ENCODE measurements at places on chromosomes 6 and 20.

GRCh38 chr6:137237413-137238170, 18.4 kb upstream of the IFNGR1 start:
- DNase-seq = no peak

- DNase-seq = no peak
These were observed 162.5 kb upstream of the CITED2 start for GRCh38 chr6:139536751-139537617.

DNA sequence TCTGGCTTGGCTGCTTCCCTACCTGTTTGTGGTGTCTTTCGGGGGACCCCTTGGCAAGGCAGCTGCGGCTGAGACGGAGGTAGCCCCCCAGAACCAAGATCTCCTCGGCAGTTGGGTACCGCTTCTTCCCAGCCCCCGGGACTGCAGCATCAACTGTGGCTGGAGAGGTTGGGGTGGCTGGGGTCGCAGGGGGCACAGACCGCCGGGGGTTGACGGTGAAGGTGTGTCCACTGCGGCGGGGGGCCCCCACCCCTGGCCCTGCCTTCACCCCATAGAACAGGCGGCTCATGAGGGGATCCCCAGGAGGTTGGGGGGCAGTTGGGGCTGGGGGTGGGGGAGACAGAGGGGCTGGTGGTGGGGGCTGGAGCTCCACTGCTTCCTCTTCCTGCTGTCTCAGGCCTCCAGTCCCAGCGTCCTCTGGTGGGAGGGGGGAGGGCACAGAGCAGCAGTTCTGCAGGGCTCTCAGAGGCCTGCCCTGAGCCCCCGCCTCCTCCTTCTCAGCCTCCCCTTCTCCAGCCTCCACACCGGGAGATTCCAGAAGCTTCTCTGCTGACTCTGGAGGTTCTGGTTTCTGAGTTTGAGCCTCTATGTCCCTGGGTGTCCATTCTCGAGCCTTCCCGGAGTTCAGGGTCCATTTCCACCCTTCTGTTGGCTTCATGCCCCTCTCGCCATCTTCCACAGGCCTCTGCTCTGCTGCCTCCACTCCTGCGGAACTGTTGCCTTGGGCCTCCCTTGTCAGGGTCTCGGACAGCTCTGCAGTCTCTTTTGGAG, 1.9 kb downstream of the PPP1R18 start:
- DNase-seq = no peak

DNA sequence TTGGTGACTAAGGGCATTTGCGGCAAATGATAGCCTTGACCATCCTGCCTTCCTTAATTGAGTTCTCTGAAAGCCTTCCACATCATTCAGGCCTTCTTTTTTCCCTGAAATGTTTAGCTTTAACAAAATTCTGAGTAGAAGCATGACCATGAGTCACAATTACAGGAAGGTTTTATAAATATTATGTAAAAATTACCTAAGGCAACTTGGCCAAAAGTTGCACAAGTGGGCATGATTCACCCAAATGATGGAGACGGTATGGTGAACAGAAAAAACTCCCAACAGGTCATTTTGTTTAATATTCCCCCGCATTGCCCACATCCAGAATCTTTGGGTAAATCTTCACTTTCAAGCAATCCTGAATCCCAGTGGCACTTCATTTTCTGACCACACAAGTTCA, 37.0 kb downstream of the MC3R start:
- no peak for DNase-seq

DNA sequence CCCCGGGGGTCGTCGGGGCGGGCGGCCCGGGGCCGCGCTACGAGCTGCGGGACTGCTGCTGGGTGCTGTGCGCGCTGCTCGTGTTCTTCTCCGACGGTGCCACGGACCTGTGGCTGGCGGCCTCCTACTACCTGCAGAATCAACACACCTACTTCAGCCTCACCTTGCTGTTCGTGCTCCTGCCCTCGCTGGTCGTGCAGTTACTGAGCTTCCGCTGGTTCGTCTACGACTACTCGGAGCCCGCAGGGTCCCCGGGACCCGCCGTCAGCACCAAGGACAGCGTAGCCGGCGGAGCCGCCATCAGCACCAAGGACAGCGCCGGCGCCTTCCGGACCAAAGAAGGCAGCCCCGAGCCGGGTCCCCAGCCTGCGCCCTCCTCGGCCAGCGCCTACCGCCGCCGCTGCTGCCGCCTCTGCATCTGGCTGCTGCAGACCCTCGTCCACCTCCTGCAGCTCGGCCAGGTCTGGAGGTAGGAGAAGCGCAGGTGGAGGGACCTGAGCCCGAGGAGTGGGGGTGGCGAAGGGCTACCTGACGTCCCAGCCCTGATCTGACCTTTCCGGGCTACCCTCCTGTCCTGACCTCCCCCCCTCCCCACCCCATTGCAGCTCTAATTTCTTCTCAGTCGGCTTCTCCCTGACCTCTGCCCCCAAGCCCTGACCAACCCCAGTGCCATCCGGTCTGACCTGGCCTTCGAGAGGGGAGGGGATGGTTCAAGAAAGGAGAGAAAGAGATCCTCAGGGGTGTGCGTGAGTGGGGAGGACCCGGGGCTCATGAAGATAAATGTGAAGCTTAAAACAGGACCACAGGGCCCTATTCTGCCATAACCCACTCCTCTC, 558 bp downstream of the XKR7 start:
- DNase-seq = peak; percentile 64

DNA sequence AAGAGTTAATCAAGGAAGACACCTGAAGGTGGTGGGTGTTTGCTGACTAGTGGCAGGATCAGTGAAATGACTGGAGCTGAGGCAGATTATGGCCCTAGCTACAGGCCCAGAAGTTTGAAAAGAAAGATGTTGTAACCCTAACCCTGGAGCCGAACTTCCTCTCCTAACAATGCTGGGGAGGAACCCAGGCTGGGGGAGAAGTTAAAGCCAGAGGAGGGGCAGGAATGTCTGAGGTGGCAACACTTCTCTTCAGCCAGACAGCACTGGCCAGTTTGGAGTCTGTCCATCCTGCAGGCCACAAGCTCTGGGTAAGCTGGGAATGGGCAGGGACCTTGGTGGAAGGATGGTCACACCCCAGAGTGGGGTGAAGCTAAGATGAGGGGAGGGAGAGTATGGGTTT, at the start of gene LST1:
TSS of gene LST1 (plus strand) at position 270 of the 400 bp plus-strand sequence. CDS start 1,023 bp downstream, outside the sequence.
- DNase-seq = no peak

DNA sequence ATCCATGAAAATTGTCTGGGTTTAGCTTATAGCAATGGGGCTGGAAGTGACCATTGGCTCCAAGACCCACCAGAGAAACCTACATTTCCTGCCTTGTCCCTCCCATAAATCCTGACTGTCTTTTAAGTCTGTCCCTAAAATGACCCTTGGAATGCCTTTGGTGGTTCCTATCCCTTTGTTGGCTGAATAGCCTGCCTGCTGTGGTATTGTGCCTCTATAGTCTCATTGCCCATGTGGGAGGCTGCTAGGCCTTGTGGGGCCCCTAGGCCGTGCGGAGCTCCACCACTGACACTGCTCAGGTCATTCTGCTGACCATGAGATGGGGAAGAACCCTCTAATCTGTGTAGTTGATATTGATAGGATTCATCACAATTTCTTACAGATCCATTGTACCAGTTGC, 43.3 kb downstream of the SCP2D1 start:
- DNase-seq = no peak

DNA sequence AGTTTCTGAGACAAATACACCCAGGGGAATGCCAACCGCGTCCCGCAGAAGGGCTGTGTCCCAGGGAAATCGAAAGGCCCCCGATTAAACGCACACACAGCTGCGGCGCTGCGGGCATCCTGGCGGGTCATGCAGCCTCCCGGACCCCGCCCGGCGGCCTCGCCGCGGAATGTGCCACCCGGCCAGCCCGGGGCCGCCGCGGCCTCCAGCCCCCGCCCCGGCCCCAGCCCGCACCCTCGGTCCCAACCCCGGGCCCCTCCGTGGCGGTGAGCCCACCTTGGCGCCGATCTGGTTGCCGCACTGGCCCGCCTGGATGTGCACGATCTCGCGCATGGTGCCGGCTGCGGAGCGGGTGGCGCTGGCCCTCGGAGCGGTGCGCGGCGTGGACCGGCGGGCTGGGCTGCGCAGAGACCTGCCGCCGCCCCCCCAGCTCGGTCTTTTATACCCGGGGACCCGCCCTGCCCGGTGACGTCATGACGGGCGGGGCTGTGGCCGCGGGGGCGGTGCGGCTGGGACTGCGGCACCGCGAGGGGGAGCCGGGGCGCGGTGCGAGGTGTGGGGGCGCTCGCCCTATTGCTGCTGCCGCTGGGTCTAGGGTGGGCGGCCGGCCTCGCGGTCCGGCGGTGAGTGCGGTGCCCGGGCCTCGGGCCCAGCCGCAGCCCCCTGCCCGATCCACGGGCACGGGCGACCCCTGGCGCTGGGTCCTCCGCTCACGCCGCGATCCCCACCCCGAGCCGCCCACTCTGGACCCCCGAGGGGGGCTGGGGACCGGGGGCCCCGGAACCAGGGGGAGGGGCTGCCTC, at the start of gene TUBB2A:
TSS of gene TUBB2A (minus strand) at position 414 of the 803 bp plus-strand sequence. CDS start at position 333, 81 bp downstream.
- peak; percentile 81 for DNase-seq

DNA sequence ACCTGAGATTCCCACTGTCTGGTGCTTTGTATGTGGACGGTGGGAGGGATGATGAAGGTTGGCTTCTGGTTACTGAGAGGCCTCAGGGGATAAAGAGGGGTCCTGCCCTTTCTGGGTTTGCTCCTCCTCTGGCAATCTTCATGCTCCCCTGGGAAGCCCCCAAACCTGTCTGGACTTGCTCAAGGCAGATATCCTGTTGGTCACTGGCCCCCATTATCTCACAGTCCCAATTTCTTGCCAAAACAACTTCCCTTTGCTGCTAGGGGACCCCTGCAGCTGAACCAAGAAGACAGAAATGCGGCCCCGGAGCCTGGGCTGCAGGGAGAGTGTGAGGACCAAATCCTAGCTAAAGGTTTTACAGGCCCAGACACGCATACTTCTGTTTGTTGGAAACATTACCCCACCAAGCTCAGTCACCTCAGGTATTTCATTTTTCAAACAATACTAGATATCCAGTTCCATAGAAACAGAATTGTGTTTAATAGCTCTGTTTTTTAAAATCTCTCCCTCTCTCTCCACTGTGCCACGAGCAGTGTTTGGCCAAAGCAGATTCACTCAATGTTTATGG, 63.4 kb upstream of the MRPS10 start:
- DNase-seq = no peak

DNA sequence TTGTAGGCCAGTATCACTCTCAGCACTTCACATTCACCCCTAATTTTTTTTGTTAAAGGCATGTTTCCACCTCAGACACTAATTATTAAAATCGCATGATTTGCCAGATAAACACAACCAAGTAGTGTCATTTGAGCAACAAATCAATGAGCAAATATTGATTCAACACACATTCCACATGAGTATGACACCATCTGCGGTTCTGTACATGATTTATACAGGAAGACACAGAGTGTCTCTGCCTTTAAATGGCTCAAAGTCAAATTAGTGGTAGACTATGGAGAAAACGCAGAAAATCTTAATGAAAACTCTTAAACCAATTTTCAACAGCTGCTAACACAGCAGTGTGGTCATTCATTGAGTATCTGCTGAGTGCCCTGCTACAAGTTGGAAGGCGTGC, 300.2 kb downstream of the SOX4 start:
- no peak for DNase-seq

DNA sequence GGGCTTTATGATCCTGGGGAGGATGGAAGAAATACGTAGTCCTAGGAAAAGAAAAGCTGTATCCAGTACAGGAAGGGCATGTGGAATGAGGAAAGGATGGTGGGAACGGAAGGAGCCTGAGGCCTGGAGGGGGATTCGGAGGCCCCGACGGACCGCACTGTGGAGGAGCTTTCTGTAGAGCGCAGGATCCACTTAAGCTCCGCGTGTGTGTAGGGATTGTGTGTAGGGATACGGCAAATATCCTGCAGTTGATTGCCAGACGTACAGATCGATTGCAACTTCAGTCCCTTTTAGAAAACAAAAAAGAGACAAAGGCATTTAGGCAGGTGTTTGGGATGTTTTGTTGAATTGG, 32.6 kb upstream of the JAG1 start:
- no peak for DNase-seq

GRCh38 chr6:165925474-165926156, 242.0 kb downstream of the TBXT start:
- DNase-seq = no peak

- DNase-seq = peak; percentile 45
These were observed 13.3 kb upstream of the ITPR3 start for GRCh38 chr6:33607784-33608161.

- DNase-seq = no peak
These were observed 20.6 kb downstream of the MYH7B start for GRCh38 chr20:34976286-34976685.

GRCh38 chr20:40481743-40482458, 207.1 kb downstream of the MAFB start:
- no peak for DNase-seq

DNA sequence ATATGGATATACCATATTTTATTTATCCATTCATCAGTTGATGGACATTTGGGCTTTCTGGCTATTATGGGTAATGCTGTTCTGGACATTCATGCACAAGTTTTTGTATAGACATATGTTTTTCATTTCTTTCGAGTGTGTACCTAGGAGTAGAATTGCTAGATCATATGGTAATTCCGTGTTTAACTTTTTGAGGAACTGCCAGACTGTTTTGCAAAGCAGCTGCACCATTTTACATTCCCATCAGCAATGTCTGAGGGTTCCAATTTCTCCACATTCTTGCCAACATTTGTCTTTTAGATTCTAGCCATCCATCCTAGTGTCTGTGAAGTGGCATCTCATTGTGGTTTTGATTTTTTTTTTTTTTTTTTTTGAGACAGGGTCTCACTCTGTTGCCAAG, 20.8 kb downstream of the SRC start:
- DNase-seq = no peak

DNA sequence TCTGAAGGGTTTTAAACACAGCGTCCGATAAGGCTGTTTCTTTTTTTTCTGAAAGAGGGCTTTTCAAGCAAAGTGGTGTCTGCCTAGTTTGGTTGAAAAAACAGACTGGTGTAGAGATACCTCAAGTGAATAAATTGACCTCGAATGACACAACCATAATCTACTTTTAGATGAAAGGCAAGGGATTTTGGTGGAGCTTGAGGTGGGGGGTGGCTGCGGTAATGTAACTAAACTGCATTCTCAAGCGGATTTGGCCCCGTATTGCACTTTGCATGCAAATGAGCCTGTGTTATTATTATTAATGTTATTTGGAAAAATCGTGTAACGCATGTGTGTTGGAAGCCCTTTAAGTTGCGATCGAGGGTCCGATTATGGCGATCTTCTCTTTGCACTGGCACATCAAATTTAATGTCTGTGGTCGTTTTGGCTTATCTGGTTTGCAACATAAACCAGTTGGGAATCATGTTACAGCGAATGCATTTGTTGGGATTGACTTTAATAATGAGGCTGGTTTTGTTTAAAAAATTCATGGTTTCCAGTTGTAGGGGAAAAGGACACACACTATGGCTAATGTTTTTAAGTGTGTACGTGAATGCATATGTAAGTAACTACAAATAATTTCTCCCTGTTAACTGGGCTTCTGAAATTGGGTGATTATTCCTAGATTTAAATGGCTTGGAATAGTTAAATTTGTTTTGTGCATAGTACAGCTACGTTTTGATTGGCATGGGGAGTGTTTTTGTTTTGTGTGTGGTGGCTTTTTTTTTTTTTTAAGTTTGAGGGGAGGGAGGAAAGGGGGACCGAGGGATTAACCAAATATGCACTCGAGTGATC, 1.0 kb downstream of the JARID2 start:
- peak; percentile 84 for DNase-seq

Measured in NCI-H82 (cell line).